ENCODE measurements at places on chromosomes 5 and 9.

DNA sequence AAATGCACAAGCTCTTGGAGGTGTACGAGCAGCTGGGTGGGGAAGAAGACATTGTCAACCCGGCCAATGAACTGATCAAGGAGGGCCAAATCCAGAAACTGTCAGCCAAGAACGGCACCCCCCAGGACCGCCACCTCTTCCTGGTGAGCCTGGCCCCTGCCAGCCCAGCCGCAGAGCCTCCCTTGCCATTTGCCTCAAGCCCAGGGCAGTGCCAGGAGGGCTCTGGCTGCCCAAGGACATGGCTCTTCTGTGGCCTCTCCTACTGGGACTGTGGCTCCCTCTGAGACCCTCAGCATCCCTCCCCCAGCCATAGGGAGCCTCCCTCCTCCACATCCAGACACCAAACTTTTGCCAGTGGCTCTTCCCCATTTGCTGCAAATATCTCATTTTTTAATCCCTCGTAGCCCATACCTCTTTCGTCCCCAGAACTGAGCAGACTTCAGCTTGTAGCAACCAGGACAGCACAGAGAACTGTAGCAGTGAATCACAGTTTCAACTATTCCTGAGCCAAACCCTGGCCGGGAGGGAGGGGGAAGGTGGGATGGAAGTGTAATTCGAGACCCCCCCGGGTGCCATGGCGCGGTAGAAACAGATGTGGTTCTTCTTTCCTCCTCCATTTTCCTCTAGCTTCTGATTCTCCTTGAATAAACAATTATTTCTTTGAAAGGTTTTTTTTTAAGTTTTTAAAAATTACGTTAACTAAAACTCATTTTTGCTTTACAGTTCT is 44.5 kb upstream of the SUSD3 start:
- no peak for DNase-seq

DNA sequence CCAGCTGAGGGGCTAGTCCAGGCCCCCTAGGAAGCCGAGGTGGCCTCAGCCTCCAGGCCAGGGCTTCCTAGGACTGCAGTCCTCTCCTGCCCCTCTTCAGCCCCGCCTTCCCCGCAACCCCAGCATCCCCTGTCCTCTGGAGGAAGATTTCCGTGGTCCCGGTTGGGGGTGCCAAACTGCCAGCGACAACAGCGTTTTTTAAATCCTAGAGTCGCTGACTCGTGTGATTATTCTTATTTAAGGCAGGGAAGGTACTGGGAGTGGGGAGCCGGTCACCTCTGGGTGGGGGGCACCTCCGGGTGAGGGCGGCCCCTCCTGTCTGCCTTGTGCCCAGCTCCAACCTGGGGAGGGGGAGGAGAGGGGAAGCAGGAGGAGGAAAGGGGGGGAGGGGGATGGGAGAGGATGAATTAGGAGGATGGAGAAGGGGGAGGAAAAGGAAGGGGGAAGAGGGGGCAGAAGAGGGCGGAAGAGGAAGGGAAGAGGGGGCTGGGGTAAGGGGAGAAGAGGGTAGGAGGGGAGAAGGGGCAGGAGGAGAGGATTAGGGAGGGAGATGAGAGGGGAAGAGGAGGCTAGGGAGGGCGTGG is 173.1 kb upstream of the IER5L start:
- no peak for DNase-seq

DNA sequence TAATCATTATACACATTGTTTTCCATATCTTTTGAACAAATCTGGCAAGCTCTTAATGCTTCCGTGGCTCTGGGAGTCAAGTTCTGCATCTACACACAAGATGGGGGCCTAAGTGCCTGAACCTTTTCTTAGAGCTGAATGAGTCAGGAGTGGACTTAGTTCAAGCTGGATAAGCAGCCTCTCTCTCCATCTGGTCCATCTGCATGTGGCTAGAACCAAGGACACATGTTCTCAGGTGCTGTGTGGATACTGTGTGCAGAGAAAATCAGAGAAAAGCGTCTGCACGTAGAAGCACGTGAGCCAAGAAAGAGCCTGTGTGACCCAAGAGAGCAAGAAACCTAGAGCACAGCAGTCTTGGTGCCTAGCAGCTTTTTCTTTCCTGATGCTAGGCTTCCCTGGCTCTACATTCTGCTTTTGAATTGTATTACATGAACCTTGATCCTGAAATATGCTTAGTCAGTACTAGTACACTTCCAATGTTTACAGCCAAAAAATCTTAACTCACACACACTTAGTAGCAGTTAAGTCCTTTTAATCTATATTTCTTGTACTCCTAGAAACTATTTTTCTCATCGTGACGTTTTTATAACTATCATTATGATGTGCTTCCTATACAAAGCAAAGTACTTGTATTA is 1798.9 kb downstream of the MAT2B start:
- no peak for DNase-seq

DNA sequence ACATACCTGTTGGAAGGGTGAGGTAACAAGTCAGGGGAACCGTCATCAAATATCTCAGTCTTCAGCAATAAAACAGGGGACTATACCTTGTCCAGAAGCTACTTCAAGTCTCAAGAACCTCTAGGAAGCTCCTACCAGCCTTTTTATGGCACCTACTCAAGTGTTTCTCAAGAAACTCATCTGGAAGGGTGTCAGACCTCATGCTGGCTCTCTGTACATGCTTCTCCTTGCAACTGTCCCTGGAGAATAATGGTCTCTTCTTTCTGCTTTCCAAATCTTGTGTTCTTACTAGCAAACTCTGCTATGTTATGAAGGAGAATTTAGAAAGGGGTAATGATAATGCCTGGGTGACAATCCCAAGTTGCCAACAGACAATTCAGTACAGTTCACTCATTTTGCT is 8.3 kb upstream of the PTAR1 start:
- DNase-seq = no peak

DNA sequence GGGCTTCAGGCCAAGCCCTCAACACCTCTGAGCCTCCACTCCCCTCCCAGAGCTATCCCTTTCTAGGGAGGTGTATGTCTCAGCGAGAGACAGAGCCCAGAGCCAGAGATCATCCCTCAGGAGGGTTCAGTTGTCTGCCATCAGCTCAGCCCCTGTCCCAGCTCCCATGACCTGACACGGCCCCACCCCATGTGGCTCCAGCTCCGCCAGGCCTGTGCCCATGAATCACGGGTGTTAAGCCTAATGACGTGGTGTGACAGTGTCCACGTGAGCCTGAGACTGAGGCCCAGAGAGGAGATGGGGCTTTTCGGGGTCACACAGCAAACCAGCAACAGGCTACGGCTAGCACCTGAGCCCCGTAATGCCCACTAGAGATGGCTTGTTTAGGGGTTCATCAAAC is 60.9 kb upstream of the ORM1 start:
- no peak for DNase-seq

DNA sequence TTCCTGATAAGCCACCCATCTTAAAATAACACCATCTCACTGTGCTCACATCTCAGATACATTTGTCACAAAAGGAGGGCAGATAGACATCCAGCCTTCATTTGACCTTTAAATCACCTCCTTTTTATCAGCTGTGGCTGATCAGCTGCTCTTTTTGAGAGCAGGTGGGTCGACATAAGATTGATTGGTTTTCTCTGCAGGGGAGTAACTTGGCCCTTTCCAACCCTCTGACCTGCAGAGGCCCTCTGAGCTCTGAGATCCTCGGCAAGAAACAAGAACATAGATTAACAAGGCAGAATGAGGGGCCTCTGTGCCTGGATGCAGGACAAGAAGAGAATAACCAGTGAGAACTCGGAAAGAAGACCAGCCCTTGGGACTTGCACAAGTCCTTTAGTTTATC is 33.5 kb upstream of the GLRA1 start:
- no peak for DNase-seq

GRCh38 chr5:80917631-80918030 is 42.5 kb upstream of the RASGRF2 start:
- DNase-seq = no peak

DNA sequence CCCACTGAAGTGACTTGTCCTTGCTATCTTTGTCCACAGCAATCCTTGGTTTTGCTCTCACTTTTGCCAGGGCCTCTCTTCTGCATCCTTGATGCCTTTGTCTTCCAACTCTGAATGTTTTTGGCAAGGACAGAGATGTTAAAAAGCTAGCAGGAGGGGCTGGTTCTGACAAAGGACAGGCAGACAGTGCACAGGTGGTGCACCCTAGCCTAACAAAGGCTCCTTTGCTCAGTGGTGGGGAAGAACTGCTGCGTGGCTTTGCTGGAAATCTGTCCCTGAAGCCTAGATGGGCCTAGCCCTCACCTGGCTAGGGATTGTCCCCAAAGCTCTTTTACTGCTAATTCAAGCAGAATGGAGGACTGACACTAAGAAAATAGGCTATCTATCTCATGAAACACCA is 233.5 kb downstream of the MAN2A1 start:
- DNase-seq = no peak

- DNase-seq = no peak
Measured at GRCh38 chr5:116536316-116537083, 38.1 kb downstream of the SEMA6A start.

- DNase-seq = no peak
Measured at GRCh38 chr9:95133325-95133705, 184.2 kb downstream of the FANCC start.

DNA sequence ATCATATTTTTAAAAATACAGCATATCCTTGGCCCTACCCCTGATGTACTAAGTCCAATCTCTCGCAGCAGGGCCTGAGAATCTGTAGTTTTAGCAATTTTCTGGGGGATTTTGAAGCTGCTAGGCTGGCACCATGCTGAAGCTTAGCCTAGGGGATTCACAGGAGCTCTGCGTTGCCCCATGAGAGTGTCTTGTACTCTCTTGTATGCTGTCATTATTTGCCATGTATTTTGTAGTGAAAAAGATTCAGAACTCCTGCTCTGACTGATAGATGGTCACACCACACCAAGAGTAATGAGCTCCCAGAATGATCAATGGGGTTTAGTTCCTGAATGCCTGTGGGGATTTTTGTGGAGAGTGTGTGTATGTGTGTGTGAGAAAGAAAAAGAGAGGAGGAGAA is 20.7 kb upstream of the TRMT10B start:
- no peak for DNase-seq

DNA sequence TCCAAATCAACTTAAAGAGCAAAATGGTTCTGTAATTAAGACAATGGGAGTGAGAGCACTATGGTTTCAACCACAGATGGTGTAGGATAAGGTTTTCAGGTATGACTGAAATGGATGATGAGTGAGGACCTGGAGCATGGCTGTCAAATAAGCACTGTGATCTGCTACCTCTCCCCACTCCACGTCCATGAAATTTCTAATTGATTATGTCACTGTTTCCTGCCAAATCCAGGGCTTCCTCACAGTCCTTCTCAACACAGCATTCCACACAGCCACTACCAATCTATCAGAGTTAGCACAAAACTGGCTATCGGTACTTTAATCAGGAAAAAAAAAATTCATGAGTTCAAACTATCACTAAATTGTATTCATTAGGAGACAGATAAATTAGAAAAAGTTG is 420.4 kb upstream of the WWC1 start:
- DNase-seq = no peak
